Keratinocyte (primary cell): ENCODE measurements at places on chromosomes 11 and 22. TPM values are rescaled to one million over a fixed set of nuclear protein-coding genes. Genes with fewer than 3 reads are reported as not detected.

GRCh38 chr11:2105511-2105910, 33.7 kb downstream of the IGF2 start:
- no peak overlapping the region for H3K4me3 ChIP-seq
- no peak overlapping the region for H3K27ac ChIP-seq
- DNase-seq = no peak
- H3K27me3 ChIP-seq = peaks cover 59% of the 10 kb centered on the region
- no peaks in the 10 kb centered on the region for H3K36me3 ChIP-seq

The XBP1 gene
- 65.2 to 88.7 TPM (median 71.9 TPM) in 3 replicates for polyA plus RNA-seq

The PARVG gene
- polyA plus RNA-seq = not detected in 3 replicates

The MOV10L1 gene
- polyA plus RNA-seq = not detected in 3 replicates

The KRTAP5-9 gene
- 0.05 to 0.12 TPM in 2 of 3 replicates, not detected in the other for polyA plus RNA-seq
